NCI-H187 treated with DMSO at 0.1 percent for 48 hours (cell line): ENCODE measurements at places on chromosomes 1 and 21.

GRCh38 chr21:16504766-16505165 lies 775.0 kb downstream of the USP25 start:
- DNase-seq = no peak

DNA sequence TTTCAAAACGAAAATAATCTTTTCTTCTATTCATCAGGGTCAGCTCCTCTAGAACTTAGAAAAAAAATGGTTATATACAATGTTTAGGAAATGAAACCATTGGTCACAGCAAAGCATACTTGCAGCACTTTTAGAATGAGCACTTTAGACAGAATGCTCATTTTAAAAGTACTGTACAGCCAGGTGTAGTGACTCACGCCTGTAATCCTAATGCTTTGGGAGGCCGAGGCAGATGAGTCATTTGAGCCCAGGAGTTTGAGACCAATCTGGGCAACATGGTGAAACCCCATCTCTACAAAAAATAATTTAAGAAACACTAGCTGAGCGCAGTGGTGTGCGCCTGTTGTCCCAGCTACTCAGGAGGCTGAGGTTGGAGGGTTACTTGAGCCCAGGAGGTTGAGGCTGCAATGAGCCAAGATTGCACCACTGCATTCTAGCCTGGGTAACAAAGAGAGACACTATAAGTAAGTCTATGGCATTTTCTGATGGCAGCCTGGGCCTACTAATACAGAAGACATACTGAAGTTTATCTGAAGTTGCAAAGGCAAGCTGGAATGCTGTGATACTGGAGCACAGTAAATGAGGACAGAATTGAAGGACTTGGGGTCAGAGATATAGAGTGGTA lies 48.9 kb upstream of the ZNF326 start:
- no peak for DNase-seq

GRCh38 chr1:154329551-154330131 lies 4.3 kb downstream of the ATP8B2 start:
- no peak for DNase-seq

DNA sequence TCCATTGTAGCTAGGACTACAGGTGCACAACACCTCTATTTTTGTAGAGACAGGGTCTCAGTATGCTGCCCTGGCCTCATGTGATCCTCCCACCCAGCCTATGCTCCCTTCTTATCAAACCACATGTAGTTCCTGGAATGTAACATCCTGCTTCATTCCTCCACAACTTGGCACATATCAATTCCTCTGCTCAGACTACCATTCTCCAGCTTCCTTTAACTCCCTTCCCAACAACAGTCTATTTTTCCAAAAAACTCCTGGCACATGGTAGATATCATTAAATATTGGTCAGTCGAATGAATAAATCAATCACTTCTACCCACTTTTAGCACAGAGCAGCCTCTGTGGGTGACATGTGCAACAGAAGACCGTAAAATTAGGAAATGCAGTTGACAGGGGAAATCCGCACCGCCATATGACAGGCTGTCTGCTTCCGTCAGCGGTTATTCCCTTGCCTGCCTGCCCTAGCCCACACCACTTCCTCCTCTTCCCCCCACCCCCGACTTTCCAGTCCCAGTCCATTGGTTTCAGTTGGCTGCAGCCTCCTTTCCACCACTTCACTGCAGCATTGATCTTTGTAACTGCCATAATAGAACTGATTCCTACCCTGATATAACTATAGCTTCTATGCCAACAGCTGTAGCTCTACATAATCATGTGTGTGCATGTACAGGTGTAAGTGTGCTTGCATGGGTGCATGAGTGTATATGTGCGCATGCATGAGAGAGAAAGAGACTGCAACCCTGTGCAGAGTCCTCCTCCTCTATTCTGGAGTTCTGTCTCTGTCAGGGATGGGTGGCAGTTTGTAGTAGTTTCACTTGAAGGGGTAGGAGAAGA lies 6.8 kb upstream of the AKR1A1 start:
- DNase-seq = no peak

DNA sequence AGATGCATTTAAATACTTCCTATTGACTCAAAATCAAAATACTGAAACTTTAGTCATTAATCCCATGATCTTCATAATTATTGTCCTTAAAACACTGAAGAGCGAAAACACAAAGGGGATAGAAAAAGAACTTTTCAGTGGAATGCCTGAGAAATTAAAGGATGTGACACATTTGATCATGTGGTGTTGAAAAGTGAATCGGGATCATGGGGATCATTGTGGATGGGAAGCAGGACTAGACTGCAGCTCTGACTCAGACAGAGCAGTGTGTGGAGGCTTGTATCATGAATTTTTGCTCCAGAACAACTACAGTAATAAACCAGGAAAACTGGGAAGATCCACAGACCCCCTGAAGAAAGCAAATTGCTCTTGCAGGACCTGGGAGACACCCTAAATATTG lies 161.1 kb upstream of the CXADR start:
- no peak for DNase-seq
